Stimulated activated CD4-positive, alpha-beta T cell treated with anti-CD3 and anti-CD28 coated beads, TNF-alpha, amount 100 ng/mL, for 48 hours (primary cell): ENCODE measurements at places on chromosomes 4 and X.
A peak's percentile ranks its signal among the peaks of the same experiment; 100 is the strongest.

GRCh38 chr4:125235971-125236370 is 78.8 kb upstream of the FAT4 start:
- no peak for DNase-seq

- DNase-seq: no peak
These were observed 1360.0 kb downstream of the TECRL start for GRCh38 chr4:63049278-63049677.

DNA sequence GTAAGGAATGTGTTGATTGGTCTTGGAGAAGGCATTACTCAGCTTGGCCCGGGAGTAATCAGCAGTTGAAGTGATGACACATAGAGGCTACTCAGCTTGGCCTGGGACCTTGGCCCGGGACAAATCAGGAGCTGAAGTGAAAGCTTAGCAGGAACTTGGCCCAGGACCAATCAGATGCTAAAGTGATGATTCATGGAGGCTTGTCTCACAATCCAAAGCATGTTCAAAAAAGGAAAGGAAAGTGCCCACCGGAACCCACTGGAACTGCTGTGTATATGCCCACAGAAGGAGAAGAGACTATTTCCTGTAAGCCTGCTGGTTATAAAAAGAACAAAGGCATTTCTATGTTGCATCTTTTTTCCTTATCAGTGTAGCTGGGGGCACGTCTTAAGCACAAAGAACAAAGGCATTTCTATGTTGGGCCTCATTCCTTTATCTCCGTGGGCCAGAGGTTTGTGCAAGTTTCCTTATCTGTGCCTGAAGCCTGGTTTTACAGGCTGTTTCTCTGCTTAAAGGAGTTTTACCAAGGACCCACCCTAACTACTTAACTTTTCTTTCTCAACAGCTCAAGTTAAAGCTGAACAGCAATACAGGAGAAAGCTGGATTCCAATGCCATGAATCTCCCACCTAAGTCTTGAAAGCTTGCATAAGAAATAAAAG is 1176.7 kb downstream of the NLGN4X start:
- DNase-seq: no peak

DNA sequence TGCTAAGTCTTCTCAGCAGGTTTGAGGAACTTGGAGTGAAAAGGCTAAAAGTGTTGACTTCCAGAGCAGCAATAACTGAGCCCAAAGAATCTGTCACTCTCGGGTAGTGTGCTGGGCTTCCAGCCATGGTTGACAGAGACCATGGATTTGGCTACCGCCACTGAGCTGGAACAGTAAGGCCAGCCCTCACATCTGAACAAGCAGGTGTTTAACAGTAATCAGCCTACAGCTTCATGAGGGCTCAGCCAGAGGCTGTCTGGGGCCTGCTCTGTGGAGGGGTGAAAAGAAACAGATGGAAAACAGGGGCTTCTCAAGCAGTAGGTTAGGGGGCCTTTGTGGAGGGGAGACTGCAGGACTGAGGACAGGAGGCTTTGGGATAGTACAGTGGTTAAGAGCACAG is 14.9 kb downstream of the RASL11B start:
- DNase-seq: no peak

- no peak for DNase-seq
These were observed 99.2 kb downstream of the DOCK11 start for GRCh38 chrX:118594697-118595420.

DNA sequence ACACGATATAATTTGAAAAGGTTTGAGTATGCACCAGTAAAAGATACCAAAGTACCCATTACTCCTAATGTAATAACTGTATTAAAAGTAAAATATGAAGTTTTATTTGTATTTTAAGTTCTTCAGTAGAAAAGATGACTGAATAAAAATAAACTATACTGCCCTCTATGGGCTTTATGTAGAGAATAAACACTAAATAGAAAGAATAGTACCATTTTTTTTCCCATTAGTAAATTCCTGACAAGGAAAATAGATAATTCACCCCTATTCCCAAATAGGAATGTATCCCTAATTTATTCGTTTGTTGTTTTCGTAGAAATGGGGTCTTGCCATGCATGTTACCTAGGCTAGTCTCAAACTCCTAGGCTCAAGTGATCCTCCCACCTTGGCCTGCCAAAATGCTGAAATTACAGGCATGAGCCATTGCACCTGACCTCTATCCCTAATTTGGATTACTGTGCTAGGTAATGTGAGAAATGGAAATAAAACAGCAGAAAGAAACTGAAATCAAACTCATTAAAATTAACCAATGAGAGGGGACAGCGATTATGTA is 73.6 kb upstream of the COX18 start:
- no peak for DNase-seq

GRCh38 chrX:118823263-118824172 is at the start of gene ZCCHC12:
Gene ZCCHC12, plus strand, starts transcription at chrX:118823824. Its CDS starts 1,421 bp downstream, at chrX:118825245.
- peak; percentile 7 for DNase-seq

- no peak for DNase-seq
These were observed 814.8 kb upstream of the GRID2 start for GRCh38 chr4:91488946-91489345.

- no peak for DNase-seq
These were observed 363.3 kb downstream of the NAF1 start for GRCh38 chr4:162803378-162803777.

- no peak for DNase-seq
These were observed 35.1 kb downstream of the GAB3 start for GRCh38 chrX:154715825-154716224.

DNA sequence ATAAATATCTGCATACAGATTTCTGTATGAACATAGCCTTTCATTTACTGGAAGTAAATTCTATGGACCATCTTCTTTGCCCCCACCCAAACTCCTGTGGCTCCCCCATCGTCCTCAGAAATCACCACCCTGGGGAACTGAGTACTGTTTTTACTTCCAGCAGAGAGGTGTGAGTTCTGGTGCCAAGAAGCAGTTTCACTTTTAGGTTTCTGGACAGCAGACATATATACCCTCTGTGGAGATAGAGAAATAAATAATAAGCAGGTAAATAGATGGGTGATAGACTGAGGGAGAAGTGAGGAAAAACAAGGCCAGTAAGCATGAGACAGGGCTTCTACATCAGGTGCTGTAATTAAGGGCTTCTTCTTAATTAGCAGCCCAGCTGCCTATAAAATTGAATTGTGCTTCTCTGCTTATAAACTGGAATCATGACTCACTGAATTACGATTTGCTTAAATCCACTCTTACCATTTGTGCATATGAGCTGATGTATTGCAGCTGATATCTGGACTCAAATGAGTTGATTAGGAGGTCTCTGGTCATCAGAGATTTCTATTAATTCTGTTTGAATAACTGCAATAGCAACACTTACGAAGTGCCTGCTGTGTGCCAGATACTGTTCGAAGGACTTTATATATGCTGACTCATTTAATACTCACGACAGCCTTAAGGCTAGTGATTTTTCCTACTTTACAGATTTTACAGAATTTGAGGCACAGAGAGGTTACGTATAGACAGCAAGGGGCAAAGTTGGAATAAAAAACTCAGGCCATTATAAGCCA is 60.8 kb upstream of the DHX15 start:
- DNase-seq: no peak

DNA sequence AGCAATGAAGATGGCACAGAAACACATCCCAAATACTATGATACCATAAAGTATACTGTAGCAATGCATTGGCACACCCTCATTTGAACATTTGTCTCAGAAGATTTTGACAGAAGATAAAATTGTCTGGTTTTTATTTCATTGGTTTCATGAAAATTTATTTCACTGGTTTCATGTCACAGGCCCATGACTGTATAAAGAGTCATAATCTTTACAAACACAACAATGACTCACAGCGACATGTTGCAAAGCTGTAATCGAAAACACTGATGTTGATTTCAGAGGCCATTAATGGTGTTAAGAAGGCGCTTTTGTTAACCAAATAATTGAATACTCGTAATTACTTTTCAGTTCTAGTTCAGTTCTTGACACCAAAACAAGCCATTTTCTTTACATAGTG is 8.1 kb upstream of the DTHD1 start:
- DNase-seq: no peak

GRCh38 chr4:174086829-174087799 is 196.4 kb downstream of the FBXO8 start:
- DNase-seq: no peak

- DNase-seq: no peak
These were observed 659.3 kb upstream of the SLIT2 start for GRCh38 chr4:19592391-19592790.

DNA sequence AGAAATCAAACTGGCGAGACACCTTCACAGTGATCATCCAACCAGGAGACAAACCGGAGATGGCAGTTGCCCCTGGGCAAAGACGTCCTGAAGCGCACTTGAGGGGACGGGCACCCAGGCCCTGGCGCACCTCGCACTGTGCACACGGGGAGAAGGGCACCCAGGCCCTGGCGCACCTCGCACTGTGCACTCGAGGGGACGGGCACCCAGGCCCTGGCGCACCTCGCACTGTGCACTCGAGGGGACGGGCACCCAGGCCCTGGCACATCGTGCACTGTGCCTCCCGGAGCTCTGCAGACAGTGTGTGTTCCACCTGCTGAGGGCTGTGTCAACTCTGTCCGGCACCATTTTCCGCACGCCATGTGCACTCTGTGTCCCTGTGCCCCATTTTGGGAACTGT is 34.6 kb upstream of the CPLX1 start:
- DNase-seq: no peak

GRCh38 chr4:96558466-96558865 is 718.6 kb downstream of the PDHA2 start:
- DNase-seq: no peak

DNA sequence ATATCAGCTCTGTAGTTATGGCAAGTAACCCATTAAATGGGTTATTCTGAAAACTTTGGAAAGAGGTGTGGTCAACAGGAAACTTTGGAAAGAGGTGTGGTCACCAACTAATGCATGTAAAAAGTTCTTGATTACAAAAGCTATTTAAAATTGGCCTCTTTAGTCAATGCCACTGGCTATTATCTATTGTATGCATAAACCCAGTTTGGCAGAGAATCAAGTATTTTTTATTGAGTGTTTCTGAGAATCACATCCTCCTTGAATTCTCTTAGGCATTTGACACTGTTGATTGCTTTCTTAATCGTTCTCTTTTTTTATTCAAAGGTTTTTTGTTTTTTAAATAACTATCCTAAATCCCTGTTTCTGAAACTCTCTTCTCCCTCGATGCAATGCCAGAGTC is 7.5 kb downstream of the P2RY4 start:
- no peak for DNase-seq

DNA sequence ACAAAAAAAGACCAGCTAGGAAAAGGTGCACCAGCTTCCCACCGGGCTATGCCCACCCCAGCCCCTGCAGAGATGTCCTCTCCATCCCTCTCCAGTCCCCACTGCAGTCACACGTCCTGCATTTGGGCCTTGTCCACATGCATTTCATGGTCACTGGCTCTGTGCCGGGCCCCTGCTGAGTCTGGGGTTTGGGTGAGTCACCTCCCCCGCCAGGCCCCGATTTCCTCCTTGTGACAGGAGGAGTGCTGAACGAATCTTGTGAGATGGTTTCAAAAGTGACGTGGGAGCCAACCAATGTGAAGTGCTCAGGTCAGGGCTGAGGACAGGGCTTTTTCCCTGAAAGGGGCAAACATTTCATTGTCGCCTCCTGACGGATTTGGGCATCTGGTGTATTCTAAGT is 7.1 kb downstream of the CPZ start:
- DNase-seq: no peak

GRCh38 chrX:17082831-17083230 is 136.4 kb downstream of the REPS2 start:
- DNase-seq: no peak

GRCh38 chr4:24800325-24800895 is 5.0 kb downstream of the SOD3 start:
- DNase-seq: no peak
